Myocyte (in vitro differentiated cells): ENCODE measurements at places on chromosomes 16 and 17. TPM values are rescaled to one million over a fixed set of nuclear protein-coding genes. Genes with fewer than 3 reads are reported as not detected.

ZDHHC1 gene
- 12.8 and 19.2 TPM in 2 replicates for total RNA-seq

CBX1 gene
- 66.4 and 67.2 TPM in 2 replicates for total RNA-seq

CCL5 gene
- 0.11 and 0.62 TPM in 2 replicates for total RNA-seq

- no peak for DNase-seq
Observed at GRCh38 chr17:74280093-74280513, 6.1 kb downstream of the DNAI2 start.

- peak; percentile 97 for DNase-seq
Observed at GRCh38 chr16:29995911-29996765, at the start of gene INO80E. Gene INO80E, plus strand, starts transcription at chr16:29996241. Its CDS starts 70 bp downstream, at chr16:29996311.

GRCh38 chr17:78826836-78827509 is 13.6 kb downstream of the USP36 start:
- DNase-seq: peak; percentile 30
